ENCODE measurements at places on chromosomes 6 and 20. TPM values are rescaled to one million over a fixed set of nuclear protein-coding genes. Genes with fewer than 3 reads are reported as not detected.

RBPJL gene
- 1.4 TPM for total RNA-seq

MYBL2 gene
- total RNA-seq, result 95.3 TPM

PARD6B gene
- total RNA-seq, result 29.2 TPM

- no peak overlapping the region for H3K4me3 ChIP-seq
- DNase-seq, result no peak
- no peak overlapping the region for H3K27ac ChIP-seq
- no peaks in the 10 kb centered on the region for H3K36me3 ChIP-seq
- H3K4me1 ChIP-seq, result no peaks in the 10 kb centered on the region
- no peaks in the 10 kb centered on the region for H3K27me3 ChIP-seq
Observed at GRCh38 chr6:72733045-72733444, 111.2 kb downstream of the KCNQ5 start.

GRCh38 chr6:44310241-44310640 lies 2.9 kb downstream of the AARS2 start:
- peaks cover 12% of the 10 kb centered on the region for H3K36me3 ChIP-seq
- no peak overlapping the region for H3K4me3 ChIP-seq
- no peak for DNase-seq

GRCh38 chr20:24816431-24816830 lies 132.6 kb upstream of the CST7 start:
- no peaks in the 10 kb centered on the region for H3K27me3 ChIP-seq
- H3K4me1 ChIP-seq, result no peaks in the 10 kb centered on the region
- no peak for DNase-seq
- no peaks in the 10 kb centered on the region for H3K36me3 ChIP-seq
- H3K27ac ChIP-seq, result no peak overlapping the region
- no peak overlapping the region for H3K4me3 ChIP-seq

GJA1 gene
- total RNA-seq, result 587 TPM

GRCh38 chr6:154395316-154395715 lies 38.7 kb upstream of the IPCEF1 start:
- no peak overlapping the region for H3K4me3 ChIP-seq
- H3K4me1 ChIP-seq, result no peaks in the 10 kb centered on the region
- DNase-seq, result no peak

GRCh38 chr6:91654793-91655192 lies 1067.9 kb upstream of the MAP3K7 start:
- H3K27me3 ChIP-seq, result no peaks in the 10 kb centered on the region
- H3K36me3 ChIP-seq, result no peaks in the 10 kb centered on the region
- H3K4me3 ChIP-seq, result peak overlapping the region; percentile 30
- H3K4me1 ChIP-seq, result peaks cover 23% of the 10 kb centered on the region
- DNase-seq, result peak; percentile 10
- H3K27ac ChIP-seq, result peak overlapping the region; percentile 45

DNA sequence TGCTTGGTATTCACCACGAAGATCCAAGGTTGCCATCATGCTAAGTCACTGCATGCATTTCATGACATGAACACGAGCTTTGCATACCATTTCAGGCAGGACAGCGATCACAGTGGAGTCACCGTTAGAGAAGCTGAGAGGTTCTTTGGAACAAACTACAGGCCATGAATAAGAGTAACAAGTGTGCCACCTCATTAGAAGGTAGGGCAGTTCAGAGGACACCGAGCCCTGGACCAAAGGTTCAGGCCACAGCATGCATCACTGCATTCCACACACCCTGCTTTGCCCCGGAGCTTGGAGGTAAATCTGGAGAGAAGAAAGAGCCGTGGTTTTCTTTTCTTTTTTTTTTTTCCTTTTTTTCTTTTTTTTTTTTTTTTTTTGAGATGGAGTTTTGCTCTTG lies 66.9 kb upstream of the CDH4 start:
- peaks cover 12% of the 10 kb centered on the region for H3K27me3 ChIP-seq
- H3K4me3 ChIP-seq, result no peak overlapping the region
- no peak for DNase-seq
- H3K36me3 ChIP-seq, result no peaks in the 10 kb centered on the region

DNA sequence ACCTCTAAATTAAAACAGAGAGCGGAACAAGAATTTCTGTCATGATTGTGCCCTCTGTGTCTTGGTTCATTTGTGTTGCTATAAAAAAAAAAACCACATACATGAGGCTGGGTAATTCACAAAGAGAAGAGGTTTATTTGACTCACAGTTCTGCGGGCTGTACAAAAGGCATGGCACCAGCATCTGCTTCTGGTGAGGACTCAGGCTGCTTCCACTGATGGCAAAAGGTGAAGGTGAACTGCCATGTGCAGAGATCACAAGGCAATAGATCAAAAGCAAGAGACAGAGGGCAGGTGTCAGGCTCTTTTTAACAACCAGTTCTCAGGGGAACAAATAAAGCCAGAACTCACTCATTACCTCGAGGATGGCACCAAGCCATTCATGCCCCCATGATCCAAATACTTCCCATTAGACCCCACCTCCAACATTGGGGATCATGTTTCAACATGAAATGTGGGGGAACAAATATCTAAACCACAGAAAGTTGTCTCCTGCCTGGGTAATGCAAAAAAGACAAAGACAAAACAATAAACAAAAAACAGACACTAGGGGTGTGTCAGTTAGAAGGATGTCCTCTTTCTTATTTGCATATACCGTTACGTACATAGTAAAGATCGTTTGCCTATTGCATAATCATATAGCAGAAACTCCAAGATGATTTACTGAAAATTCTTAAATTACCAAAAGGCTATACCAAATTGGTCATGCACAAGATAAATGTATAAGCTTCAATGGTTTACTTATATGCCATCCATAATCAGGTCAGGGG lies 17.0 kb downstream of the SERPINB9 start:
- peaks cover 20% of the 10 kb centered on the region for H3K4me1 ChIP-seq
- H3K4me3 ChIP-seq, result no peak overlapping the region
- DNase-seq, result no peak

GRCh38 chr6:169172946-169173345 lies 80.7 kb downstream of the THBS2 start:
- no peak for DNase-seq
- no peak overlapping the region for H3K4me3 ChIP-seq
- H3K27me3 ChIP-seq, result no peaks in the 10 kb centered on the region
- H3K36me3 ChIP-seq, result no peaks in the 10 kb centered on the region

SEL1L2 gene
- not detected for total RNA-seq

GRCh38 chr6:18742406-18742805 lies 355.3 kb downstream of the RNF144B start:
- H3K4me1 ChIP-seq, result no peaks in the 10 kb centered on the region
- no peaks in the 10 kb centered on the region for H3K27me3 ChIP-seq
- no peak overlapping the region for H3K27ac ChIP-seq
- H3K4me3 ChIP-seq, result no peak overlapping the region

DNA sequence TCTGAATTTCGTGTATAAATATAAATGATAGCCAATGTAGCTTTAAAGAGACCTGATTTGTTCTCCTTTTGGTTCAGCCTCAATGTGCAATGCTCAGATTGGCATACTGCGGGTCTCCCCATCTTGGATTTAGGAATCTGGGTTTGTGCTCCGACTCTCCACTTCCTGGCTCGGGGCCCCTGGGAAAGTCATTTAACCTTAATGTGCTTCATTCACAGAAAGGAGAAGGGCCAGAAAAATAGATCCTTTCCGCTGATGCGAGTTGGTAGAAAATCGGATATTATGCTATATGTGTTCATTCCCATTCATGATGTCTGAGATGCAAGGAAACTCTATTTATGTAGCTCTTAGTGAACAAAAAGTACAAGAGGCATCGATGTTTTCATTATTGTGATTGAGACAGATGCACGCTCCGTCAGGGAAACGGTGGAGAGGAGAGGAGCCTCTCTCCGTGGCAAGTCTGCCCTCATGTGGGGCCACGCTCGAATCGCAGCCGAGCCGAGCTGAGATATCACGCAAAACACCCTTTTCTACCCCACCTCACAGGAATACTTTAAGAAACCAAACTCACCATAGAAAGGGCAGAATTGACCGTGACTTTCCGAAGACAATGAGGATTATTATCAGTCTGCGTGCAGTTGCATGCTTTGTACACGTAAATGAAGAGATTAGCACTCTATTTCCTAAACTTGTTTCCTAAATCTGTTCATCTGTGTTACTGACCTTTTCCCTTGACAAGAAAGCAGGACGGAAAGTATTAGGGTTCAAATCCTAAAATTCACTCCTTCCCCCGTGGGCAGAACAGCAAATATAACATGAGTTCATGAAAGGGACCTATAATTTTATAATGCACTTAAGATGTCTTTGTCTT lies 136.6 kb downstream of the COL9A1 start:
- DNase-seq, result peak; percentile 75
- no peaks in the 10 kb centered on the region for H3K4me1 ChIP-seq
- H3K27ac ChIP-seq, result no peak overlapping the region
- peak overlapping the region; percentile 34 for H3K4me3 ChIP-seq
- no peaks in the 10 kb centered on the region for H3K27me3 ChIP-seq
- no peaks in the 10 kb centered on the region for H3K36me3 ChIP-seq

- H3K36me3 ChIP-seq, result no peaks in the 10 kb centered on the region
- 0 out of 2 replicates have a peak, but pooled peaks cover 3% of the 10 kb centered on the region for H3K4me1 ChIP-seq
- H3K27me3 ChIP-seq, result no peaks in the 10 kb centered on the region
- no peak for DNase-seq
- H3K27ac ChIP-seq, result no peak overlapping the region
Observed at GRCh38 chr6:141252828-141253608, 879.7 kb upstream of the GJE1 start.

DNA sequence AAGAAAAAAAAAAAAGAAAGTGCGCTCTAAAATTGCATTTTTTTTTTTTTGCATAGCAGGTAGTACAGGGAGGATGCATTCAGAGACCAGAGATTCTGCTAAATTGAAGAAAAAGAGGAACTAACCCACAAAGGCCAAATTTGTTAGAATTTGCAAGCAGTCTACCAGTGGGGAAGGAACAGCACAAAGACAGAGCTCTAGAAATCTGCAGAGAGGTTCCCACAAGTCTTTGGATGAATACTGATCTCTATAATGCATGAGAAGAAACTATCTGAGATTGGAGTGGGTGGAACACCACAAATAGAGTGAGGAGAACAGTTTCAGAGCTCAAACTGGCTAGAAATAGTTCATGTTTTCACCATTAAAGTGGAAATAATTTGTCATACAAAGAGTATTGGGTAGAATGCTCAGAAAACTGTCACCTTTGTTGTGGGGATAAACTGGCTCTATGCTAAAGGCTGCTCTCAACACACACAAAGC lies 79.6 kb upstream of the AHI1 start:
- H3K4me1 ChIP-seq, result no peaks in the 10 kb centered on the region
- no peak overlapping the region for H3K27ac ChIP-seq
- no peaks in the 10 kb centered on the region for H3K36me3 ChIP-seq
- no peak for DNase-seq
- no peak overlapping the region for H3K4me3 ChIP-seq
- H3K27me3 ChIP-seq, result no peaks in the 10 kb centered on the region

KIF6 gene
- total RNA-seq, result 0.87 TPM

- peak; percentile 66 for DNase-seq
- H3K4me1 ChIP-seq, result peaks cover 4% of the 10 kb centered on the region
- H3K36me3 ChIP-seq, result no peaks in the 10 kb centered on the region
- no peak overlapping the region for H3K4me3 ChIP-seq
- no peak overlapping the region for H3K27ac ChIP-seq
Observed at GRCh38 chr6:6788394-6789032, 200.0 kb downstream of the LY86 start.

SLC12A5 gene
- 0.35 TPM for total RNA-seq

GRCh38 chr6:28081486-28081751 lies 1.1 kb downstream of the ZNF165 start:
- no peaks in the 10 kb centered on the region for H3K4me1 ChIP-seq
- peaks cover 16% of the 10 kb centered on the region for H3K36me3 ChIP-seq
- no peak overlapping the region for H3K27ac ChIP-seq
- H3K4me3 ChIP-seq, result peak overlapping the region; percentile 87

DNA sequence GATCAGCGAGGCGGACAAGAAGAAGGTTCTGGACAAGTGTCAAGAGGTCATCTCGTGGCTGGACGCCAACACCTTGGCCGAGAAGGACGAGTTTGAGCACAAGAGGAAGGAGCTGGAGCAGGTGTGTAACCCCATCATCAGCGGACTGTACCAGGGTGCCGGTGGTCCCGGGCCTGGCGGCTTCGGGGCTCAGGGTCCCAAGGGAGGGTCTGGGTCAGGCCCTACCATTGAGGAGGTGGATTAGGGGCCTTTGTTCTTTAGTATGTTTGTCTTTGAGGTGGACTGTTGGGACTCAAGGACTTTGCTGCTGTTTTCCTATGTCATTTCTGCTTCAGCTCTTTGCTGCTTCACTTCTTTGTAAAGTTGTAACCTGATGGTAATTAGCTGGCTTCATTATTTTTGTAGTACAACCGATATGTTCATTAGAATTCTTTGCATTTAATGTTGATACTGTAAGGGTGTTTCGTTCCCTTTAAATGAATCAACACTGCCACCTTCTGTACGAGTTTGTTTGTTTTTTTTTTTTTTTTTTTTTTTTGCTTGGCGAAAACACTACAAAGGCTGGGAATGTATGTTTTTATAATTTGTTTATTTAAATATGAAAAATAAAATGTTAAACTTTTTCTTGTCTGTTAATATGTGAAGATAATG lies 2.2 kb downstream of the HSPA1B start:
- H3K27ac ChIP-seq, result no peak overlapping the region
- no peaks in the 10 kb centered on the region for H3K36me3 ChIP-seq
- peak; percentile 61 for DNase-seq
- H3K4me1 ChIP-seq, result peaks cover 25% of the 10 kb centered on the region
- peak overlapping the region; percentile 59 for H3K4me3 ChIP-seq

GRCh38 chr6:84601366-84601765 lies 163.0 kb downstream of the TBX18 start:
- DNase-seq, result no peak
- H3K27me3 ChIP-seq, result no peaks in the 10 kb centered on the region
- no peak overlapping the region for H3K4me3 ChIP-seq

PCMTD2 gene
- 76.1 TPM for total RNA-seq

SMLR1 gene
- total RNA-seq, result not detected

GRCh38 chr6:108947114-108947854 lies 99.1 kb downstream of the ARMC2 start:
- no peaks in the 10 kb centered on the region for H3K36me3 ChIP-seq
- H3K27me3 ChIP-seq, result no peaks in the 10 kb centered on the region
- H3K4me1 ChIP-seq, result peaks cover 9% of the 10 kb centered on the region

- 0 out of 2 replicates have a peak, but pooled peaks cover 8% of the 10 kb centered on the region for H3K4me1 ChIP-seq
- H3K36me3 ChIP-seq, result no peaks in the 10 kb centered on the region
- no peak overlapping the region for H3K4me3 ChIP-seq
- DNase-seq, result no peak
- no peak overlapping the region for H3K27ac ChIP-seq
- no peaks in the 10 kb centered on the region for H3K27me3 ChIP-seq
Observed at GRCh38 chr6:90730151-90730673, 143.3 kb upstream of the MAP3K7 start.

C20orf202 gene
- total RNA-seq, result not detected

TOX2 gene
- 1.5 TPM for total RNA-seq

- peaks cover 8% of the 10 kb centered on the region for H3K4me1 ChIP-seq
- DNase-seq, result no peak
- H3K27ac ChIP-seq, result no peak overlapping the region
- H3K27me3 ChIP-seq, result no peaks in the 10 kb centered on the region
- no peak overlapping the region for H3K4me3 ChIP-seq
Observed at GRCh38 chr20:47468290-47469050, 33.2 kb upstream of the NCOA3 start.

GRCh38 chr6:136582711-136583471 lies 32.7 kb upstream of the MAP7 start:
- peaks cover 8% of the 10 kb centered on the region for H3K4me1 ChIP-seq
- H3K4me3 ChIP-seq, result no peak overlapping the region
- peak; percentile 21 for DNase-seq

PRND gene
- 0.10 TPM for total RNA-seq

EBF4 gene
- total RNA-seq, result 0.66 TPM

PNPLA1 gene
- not detected for total RNA-seq
